SJSA1 (cell line): ENCODE measurements at places on chromosomes 3 and 15.

DNA sequence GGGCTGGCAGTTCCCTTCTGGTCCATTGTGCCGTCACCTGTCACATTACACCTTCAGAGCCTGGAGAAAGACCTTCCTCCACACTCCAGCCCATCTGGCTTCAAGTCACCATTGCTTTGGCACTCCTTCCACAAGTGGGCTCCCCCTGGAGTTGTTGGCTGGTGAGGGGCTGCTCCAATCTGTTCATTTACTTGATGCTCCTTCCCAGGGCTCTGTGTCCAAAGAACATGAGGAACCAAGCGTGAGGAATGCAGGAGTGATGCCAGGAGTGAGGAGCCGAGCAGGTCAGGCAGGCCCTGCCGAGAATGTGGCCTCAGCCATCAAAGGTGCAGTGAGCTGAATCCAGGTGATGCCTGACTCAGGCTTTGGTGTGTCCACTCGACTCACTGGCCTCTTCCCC lies 57.2 kb downstream of the OXNAD1 start:
- no peak overlapping the region for H3K27ac ChIP-seq
- H3K4me3 ChIP-seq, result no peak overlapping the region
- H3K27me3 ChIP-seq, result no peaks in the 10 kb centered on the region
- H3K4me1 ChIP-seq, result no peaks in the 10 kb centered on the region
- no peak for DNase-seq

GRCh38 chr3:159789742-159790635 lies 198.6 kb upstream of the IL12A start:
- H3K4me3 ChIP-seq, result no peak overlapping the region
- no peaks in the 10 kb centered on the region for H3K27me3 ChIP-seq
- no peak for DNase-seq
- H3K27ac ChIP-seq, result no peak overlapping the region

GRCh38 chr3:73546961-73547360 lies 77.8 kb downstream of the PDZRN3 start:
- H3K4me1 ChIP-seq, result peaks cover 13% of the 10 kb centered on the region
- H3K27me3 ChIP-seq, result no peaks in the 10 kb centered on the region
- H3K27ac ChIP-seq, result no peak overlapping the region

- no peak overlapping the region for H3K27ac ChIP-seq
- no peaks in the 10 kb centered on the region for H3K4me1 ChIP-seq
Observed at GRCh38 chr3:56094170-56094569, 374.1 kb downstream of the ERC2 start.

GRCh38 chr3:114274929-114275328 lies 18.9 kb upstream of the TIGIT start:
- no peaks in the 10 kb centered on the region for H3K36me3 ChIP-seq
- no peak overlapping the region for H3K27ac ChIP-seq
- no peaks in the 10 kb centered on the region for H3K4me1 ChIP-seq
- no peaks in the 10 kb centered on the region for H3K27me3 ChIP-seq
- no peak overlapping the region for H3K4me3 ChIP-seq

GRCh38 chr3:72746430-72747411 lies 101.5 kb downstream of the SHQ1 start:
- H3K4me1 ChIP-seq, result peaks cover 19% of the 10 kb centered on the region
- no peak overlapping the region for H3K4me3 ChIP-seq
- DNase-seq, result peak; percentile 21
- no peak overlapping the region for H3K27ac ChIP-seq
- no peaks in the 10 kb centered on the region for H3K36me3 ChIP-seq

- H3K36me3 ChIP-seq, result no peaks in the 10 kb centered on the region
- no peaks in the 10 kb centered on the region for H3K27me3 ChIP-seq
- DNase-seq, result no peak
- no peak overlapping the region for H3K4me3 ChIP-seq
- no peak overlapping the region for H3K27ac ChIP-seq
- no peaks in the 10 kb centered on the region for H3K4me1 ChIP-seq
Observed at GRCh38 chr3:38558864-38559263, 62.7 kb downstream of the EXOG start.

GRCh38 chr15:89035150-89035549 lies 53.1 kb upstream of the ABHD2 start:
- no peak overlapping the region for H3K27ac ChIP-seq
- H3K27me3 ChIP-seq, result 0 out of 2 replicates have a peak, but pooled peaks cover 3% of the 10 kb centered on the region
- no peaks in the 10 kb centered on the region for H3K36me3 ChIP-seq
- DNase-seq, result no peak

DNA sequence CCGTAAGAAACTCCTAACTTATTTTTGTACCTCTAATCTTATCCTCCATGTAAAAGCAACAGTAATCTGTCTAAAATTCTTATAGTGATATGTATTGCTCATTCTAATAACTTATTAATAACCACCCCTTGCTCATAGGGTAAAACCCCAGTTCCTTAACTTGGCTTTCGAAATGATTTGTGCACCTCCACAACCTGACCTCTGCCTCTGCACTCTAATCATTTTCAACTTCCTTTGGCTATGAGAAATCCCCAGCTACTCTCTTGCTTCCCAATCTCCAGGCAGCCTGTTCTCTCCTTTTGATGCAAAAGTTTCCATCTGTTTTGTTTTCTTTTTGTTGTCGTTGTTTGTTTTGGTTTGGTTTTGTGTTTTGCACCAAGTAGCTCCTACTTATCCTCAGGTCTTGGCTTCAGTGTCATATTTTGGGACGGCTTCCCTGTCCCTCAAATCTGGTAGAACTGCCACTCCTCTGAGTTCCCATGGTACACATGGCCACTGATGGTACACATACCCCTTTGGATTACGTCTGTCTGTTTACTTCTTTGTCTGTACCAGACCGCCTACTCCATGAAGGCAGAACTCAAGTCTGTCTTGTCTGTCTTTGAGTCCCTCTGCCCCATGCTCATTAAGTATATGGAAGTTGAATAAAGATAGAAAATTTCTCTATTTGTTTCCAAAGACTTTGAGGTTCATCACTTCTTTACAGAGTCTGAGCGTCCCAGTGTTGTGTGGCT lies 105.6 kb upstream of the TGFBR2 start:
- H3K27me3 ChIP-seq, result no peaks in the 10 kb centered on the region
- peaks cover 16% of the 10 kb centered on the region for H3K4me1 ChIP-seq
- H3K27ac ChIP-seq, result no peak overlapping the region
- no peaks in the 10 kb centered on the region for H3K36me3 ChIP-seq
- no peak for DNase-seq
- no peak overlapping the region for H3K4me3 ChIP-seq

DNA sequence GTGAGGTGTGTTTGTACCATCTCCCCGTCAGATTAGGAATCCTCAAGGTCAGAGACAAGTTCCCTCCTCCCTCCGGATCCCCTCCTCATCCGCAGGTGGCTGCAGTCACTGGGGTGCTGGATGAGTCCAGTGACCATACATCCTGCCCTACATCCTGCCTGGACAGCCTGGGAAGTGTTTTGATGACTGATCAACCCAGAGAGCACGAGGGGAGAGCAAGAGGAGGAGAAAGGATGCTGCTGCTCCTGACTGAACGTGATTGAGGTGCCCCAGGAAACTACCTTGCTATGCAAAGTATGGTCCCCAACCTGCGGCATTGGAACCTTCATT lies 65.1 kb downstream of the SLC12A8 start:
- DNase-seq, result no peak
- peaks cover 51% of the 10 kb centered on the region for H3K4me1 ChIP-seq
- no peak overlapping the region for H3K27ac ChIP-seq
- no peaks in the 10 kb centered on the region for H3K27me3 ChIP-seq
- no peaks in the 10 kb centered on the region for H3K36me3 ChIP-seq

GRCh38 chr3:69080233-69080920 lies at the start of gene UBA3:
UBA3 (minus strand) TSS chr3:69080365; CDS start chr3:69080353, 12 bp downstream.
- peaks cover 47% of the 10 kb centered on the region for H3K4me1 ChIP-seq
- peaks cover 17% of the 10 kb centered on the region for H3K36me3 ChIP-seq
- no peaks in the 10 kb centered on the region for H3K27me3 ChIP-seq
- peak; percentile 85 for DNase-seq
- peak within 1 kb of the TSS; percentile 56 for H3K27ac ChIP-seq
- peak within 1 kb of the TSS; percentile 69 for H3K4me3 ChIP-seq

DNA sequence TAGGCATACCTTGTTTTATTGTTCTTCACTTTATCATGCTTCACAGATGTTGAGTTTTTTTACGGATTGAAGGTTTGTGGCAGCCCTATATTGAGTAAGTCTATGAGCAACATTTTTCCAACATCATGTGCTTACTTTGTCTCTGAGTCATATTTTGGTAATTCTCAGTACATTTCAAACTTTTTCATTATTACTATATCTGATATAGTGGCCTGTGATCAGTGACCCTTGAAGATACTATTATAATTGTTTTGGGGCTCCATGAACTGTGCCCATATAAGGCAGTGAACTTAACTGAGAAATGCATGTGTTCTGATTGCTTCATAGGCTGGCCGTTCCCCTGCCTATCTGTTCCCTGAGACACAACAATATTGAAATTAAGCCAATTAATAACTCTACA lies 42.8 kb upstream of the NSMCE3 start:
- peaks cover 24% of the 10 kb centered on the region for H3K27me3 ChIP-seq
- H3K27ac ChIP-seq, result no peak overlapping the region
- no peak for DNase-seq
- no peaks in the 10 kb centered on the region for H3K36me3 ChIP-seq
- H3K4me3 ChIP-seq, result no peak overlapping the region

GRCh38 chr3:117509858-117510257 lies 800.3 kb downstream of the TUSC7 start:
- H3K36me3 ChIP-seq, result no peaks in the 10 kb centered on the region
- no peak overlapping the region for H3K27ac ChIP-seq
- DNase-seq, result no peak
- no peaks in the 10 kb centered on the region for H3K4me1 ChIP-seq

DNA sequence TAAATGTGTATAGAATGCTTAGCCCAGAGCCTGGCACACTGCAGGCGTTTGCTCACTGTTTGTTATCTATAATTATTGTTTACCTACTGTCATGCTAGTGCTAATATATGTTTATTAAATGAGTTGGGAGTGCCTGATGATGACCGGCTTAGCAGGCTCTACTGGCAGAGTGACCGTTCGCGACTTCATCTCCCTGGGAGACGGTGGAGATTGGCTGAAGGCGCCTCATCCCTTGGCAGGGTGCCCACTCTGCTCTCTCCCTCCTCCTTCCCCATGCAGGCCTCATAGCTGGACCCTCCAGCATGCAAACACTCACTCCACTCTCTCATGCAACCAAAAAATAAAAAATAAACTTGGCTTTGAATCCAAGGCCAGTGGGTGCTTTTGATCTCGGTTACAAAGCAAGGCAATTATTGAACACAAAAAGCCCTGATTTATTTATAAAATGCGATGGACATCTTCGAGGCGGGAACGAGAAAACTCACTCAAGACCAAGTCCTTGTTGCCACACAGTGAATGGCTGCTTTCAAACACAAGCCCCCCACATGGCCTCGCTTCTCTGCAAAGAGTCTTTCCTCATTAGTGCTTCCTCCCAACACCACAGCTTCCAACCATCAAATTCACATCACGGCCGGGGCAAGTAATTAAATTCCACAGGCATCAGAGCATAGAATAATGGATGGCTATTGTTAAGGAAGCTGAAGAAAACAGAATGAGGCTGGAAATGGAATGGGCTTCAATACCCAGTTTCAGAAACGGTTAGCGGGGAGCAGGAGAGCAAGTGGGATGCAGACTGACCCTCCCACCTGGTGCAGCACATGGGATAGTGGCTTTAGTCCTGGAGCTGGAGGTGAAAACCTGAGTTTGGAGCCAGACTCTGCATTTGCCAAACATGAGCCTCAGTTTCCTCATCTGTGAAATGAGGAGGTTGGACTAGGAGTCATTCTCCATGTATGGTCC lies 135.7 kb upstream of the RAD18 start:
- no peaks in the 10 kb centered on the region for H3K4me1 ChIP-seq
- no peak overlapping the region for H3K27ac ChIP-seq
- H3K36me3 ChIP-seq, result no peaks in the 10 kb centered on the region
- H3K4me3 ChIP-seq, result no peak overlapping the region
- no peak for DNase-seq

DNA sequence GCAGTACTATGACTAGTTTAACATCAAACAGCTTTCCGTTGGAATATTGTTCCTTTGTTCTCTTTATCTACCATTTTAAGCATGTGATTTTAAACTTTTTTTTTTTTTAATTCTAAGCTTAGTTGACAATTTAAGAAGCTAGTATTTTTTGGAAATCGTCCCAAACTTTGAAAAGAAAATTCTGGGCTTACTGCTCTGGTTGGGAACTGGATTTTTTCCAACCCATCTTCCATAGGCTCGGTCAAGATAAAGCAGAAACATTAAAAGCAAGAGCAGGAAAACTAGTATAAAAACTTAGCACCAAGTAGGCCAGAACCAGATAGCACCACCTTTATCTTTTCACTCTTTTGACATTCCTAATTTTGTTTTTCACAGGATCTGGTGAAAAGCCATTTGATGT lies 49.9 kb downstream of the TSC22D2 start:
- peaks cover 62% of the 10 kb centered on the region for H3K36me3 ChIP-seq
- no peaks in the 10 kb centered on the region for H3K27me3 ChIP-seq

DNA sequence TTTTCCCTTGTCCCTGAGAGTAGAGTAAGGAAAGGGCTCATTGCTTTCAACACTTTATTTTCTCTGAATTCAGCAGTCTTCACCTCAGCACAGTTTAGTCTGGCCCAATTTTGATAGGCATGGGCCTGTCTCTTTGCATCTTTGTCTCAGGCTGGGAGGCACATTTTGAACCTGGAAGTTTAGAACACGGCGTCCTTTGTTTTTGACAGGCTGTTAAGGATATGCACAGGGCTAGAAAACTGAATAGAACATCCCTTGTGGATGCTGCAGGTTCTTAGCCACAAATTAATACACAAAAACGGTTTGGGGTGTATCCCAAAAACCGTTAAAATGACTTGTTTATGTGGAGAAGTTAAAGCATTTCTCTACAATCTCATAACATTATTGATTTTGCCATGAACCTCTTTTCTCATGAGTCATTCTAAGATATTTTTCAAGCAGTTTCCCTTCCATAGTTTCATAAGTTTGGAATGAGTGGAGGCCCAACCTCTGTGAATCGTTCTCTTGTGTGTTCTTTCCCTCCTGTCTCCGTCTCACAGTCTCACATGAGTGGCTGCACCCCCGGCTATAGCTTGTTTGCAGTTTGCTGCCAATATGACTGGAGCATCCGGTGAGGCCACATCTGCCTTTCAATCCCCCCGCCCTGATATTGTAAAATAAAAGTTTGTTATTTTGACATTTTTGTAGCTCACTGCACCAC lies 192.9 kb upstream of the EIF1B start:
- no peak for DNase-seq
- H3K27ac ChIP-seq, result no peak overlapping the region
- H3K27me3 ChIP-seq, result no peaks in the 10 kb centered on the region
- H3K36me3 ChIP-seq, result no peaks in the 10 kb centered on the region
- H3K4me3 ChIP-seq, result no peak overlapping the region
